Activated T-helper 1 cell treated with anti-CD3 and anti-CD28 coated beads, Interleukin-2, amount 50 U/mL, for 16 hours (primary cell): ENCODE measurements at places on chromosomes 6 and 20.

- no peak for DNase-seq
Observed at GRCh38 chr6:125031385-125031784, 69.1 kb downstream of the RNF217 start.

DNA sequence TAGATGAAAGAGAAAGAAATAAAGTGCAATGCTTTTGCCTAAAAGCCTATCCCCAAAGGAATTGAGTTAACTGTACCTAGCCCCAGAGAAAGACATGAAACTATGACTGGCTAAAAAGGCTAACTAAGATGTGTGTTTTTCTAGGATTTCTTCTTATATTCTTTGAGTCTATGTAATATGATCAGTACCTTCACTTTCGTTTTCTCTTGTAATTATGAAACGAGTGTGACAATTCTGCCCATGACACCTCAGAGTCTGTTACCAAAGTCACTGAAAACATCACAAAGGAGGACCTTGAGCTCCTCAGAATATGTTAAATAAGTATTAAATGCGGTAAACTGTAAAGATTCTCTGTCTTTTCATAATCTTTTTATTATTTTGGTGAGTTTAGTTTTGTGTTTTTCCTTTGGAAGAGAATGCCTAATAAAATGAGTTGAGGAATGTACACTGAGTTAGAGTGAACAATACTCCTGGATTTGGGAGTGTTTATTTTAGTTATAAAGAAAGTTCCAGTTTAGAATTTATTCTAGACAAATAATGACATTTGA, 141.3 kb downstream of the FUT9 start:
- DNase-seq: no peak

- no peak for DNase-seq
Observed at GRCh38 chr6:35228481-35228880, 14.7 kb downstream of the SCUBE3 start.

DNA sequence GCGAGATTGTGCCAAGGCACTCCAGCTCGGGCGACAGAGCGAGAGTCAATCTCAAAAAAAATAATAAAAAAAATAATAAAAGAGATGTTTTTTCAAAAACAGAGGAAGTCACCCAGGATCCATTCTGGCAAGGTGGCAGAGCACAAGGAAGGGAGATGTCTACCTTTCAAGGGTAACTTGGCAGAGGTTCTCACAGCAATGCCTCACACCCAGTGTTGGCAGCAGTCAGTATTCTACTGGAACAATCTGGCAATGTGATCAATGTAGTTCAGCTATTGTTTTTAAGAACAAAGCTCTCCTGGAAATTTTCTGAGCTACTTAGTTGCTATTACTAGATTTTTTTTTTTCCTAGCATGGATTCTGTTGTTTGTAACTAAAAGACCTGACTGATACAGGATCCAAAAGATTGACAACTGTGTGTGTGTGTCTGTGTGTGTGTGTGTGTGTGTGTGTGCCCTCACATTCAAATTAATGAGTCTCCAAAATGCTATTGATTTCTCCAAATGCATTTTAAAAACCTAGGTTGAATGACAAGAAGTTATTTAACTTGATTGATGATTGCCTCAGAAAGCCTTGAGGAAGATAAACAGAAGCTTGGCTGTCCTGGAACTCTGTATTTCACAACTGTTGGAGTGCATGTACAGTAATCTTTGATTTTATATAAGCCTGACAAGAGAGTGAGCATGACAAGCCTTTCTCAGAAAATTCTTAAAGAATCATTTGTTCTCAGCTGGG, 114.1 kb upstream of the RREB1 start:
- DNase-seq: no peak

- DNase-seq: no peak
Observed at GRCh38 chr20:4454111-4454510, 267.6 kb upstream of the PRND start.

- no peak for DNase-seq
Observed at GRCh38 chr20:59144179-59144830, 19.3 kb upstream of the ZNF831 start.

GRCh38 chr6:12608016-12608860, 108.3 kb upstream of the PHACTR1 start:
- DNase-seq: no peak
